ENCODE measurements at places on chromosomes 5 and 9.
A peak's percentile ranks its signal among the peaks of the same experiment; 100 is the strongest.

DNA sequence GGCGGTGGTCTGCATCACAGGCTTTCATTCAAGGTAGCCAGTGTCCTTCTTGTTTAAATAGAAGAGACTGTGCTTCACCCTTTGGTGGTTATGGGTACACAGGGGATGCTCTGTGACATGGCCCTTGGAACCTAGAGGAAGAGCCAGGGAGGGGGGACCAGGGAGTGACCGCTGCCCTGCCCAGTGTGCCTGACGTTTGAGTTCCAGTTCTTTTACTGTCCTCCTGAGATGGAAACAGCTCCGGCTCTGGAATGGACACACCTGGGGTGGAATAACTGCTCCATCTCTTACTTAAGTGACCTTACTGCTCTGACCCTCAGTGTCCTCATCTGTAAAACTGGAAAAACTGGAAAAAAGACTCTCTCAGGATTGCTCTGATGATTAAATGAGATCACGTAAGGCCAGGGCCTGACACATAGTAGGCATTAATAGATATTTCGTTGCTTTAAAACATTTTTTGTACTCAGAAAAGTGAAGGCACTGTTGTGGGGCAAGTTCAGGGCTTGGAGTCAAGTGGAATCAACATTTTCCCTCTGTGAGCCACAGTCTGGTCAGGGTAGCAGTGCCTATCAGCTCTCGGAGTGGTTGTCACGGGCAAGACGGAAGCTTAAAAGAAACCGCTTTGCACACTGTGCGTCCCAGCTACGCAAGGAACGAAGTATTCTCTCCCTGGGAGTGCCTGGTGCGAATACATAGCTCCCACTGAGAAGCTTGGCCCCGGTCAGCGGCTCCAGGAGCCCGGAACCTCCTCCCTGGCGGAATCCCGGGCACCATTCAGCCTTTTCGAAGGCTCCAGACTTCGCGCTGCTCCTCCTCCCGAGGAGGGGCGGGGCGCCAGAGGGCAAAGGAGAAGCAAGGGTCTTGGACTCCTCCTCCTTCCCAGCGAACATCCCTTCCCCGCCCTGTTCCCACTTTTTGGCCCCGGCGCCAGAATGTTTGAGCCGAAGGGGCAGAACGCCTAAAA is 5.8 kb downstream of the POU4F3 start:
- no peak for DNase-seq

DNA sequence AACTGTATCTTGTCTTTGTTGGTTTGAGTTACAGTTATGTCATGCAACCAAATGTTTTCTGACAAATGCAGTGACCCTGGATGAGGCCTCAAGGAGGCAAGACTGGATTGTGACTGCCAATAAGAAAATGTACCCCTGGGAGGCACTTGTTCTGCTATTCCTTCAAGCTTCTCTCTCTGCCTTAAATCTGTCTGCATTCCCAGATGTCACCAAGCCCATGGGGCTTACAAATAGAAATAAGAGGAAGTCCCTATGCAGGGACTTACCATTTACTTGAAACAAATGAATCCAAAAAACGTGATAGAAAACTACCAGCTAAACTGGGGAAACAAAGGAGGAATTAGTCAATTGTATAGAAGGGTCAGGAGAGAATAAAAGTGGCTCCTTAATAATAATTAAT is 8.2 kb upstream of the PARP8 start:
- DNase-seq = no peak

DNA sequence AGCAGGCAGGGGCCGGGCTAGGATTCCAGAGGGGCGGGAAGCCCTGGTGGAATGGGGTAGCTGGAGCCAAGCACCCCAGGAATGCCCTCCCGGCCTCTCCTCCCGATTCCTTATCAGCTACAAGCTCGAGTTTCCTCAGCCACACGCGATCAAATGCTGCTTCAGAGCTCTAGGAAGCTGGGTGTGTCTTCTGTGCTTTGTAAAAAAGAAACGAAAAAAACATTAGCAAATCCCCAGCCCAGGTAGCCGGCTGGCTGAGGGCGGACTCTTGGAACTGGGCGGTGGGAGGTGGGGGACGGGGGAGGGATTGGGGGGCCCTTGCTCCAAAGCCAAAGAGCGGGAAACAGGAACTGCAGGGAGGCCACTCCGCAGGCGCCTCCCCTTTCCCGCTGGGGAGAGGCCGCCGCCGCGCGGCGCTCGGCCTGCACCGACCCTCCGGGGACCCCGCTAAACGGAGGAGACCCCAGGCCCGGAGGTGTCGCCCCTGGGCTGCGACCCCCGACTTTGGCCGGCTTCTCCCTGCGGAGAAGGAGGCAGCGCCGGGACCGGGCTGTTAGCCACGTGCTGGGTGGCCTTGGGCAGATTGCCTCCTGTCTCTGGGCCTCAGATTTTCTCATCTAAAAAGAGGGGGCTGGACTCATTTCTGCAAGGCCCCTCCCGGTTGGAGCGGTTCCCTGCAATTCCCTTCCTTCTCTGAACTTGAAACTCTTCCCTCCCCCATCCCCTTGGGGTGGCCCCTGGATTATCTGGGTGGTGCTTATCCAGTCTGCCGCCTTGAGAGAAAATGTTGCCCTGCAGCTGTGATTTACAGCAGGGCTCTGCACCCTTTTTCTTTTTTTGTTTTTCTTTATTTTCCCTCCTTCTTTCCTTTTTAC is 40.9 kb upstream of the FABP6 start:
- no peak for DNase-seq

GRCh38 chr5:35785601-35786085 is 71.0 kb upstream of the IL7R start:
- DNase-seq = no peak

- DNase-seq = no peak
Measured at GRCh38 chr5:111143910-111144309, 51.8 kb downstream of the WDR36 start.

GRCh38 chr5:6745706-6746222 is 32.5 kb downstream of the TENT4A start:
- no peak for DNase-seq

GRCh38 chr5:154603953-154604679 is 126.1 kb upstream of the HAND1 start:
- no peak for DNase-seq

GRCh38 chr9:27003426-27004077 is 1.9 kb downstream of the LRRC19 start:
- no peak for DNase-seq

DNA sequence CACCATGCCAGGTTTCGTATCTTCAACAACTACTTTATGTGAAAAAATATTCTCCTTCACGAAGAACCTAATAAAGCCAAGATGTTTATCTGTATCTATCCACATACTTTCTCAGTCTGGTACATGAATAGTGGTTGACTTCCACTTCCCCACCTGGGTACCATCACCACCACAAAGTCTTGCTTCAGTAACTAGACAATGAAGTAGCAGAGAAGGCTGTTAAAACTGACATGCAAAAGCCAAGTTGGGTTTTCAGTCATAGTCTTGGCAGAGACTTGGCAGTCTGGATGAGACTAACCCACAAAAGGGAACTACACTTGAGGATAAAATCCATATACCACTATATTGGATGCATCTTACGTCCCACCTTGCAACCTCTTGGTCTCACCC is 5.0 kb downstream of the P4HA2 start:
- DNase-seq = no peak

GRCh38 chr9:133460405-133461175 is 812 bp downstream of the CACFD1 start:
- DNase-seq = no peak

- no peak for DNase-seq
Measured at GRCh38 chr9:137317021-137317717, 15.1 kb upstream of the NRARP start.

DNA sequence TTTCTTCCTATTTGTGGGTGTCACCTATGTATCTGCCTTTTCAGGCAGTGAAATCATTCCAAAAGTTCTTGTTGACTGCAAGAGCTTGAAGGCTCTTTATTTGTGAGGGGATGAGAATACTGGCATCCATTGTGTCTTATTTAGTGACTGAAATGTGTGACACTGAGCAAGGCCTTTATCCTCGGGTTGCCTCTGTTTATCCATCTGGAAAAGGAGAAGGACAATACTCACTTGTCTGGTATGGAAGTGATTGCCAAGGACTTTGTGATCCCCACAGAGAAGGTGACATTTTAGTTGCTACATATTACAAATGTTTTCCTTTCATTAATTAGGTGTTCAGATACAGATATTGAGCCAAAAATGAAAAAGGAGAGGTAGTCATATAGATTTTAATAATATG is 80.2 kb downstream of the ARRDC3 start:
- no peak for DNase-seq

DNA sequence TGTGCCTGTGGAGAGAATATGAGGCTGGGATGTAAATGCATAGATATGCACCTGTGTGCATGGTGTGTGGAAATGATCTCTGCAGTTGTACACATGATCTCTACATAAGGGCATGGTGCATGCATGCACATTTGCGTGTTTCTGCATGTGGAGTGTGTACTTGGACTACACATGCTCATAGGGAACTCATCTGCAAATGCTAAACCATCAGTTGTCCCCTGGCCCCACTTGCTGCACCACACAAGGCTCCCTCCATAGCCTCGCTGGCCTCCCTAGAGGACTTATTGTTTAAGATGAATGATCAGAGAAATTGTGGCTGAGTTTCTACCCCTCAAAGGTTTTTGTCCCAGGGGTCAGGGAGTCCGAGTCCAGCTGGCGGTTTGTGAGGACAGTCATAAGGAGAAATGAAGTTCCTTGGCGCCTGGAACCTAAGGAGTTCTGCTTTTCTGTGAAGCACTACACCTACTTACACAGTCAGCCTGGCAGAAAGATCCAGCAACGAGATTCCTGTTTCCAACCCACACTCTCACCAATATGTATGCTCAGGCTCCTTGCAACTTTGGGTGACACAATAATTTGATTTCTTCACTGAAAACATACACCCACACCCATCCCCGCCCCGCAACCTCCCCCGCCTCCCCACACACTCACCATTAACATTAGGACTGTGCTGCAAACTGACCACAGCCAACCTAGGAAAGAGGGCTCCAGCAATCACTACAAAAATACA is 79.9 kb upstream of the CPEB4 start:
- DNase-seq = no peak

- no peak for DNase-seq
Measured at GRCh38 chr9:98518556-98518955, 190.2 kb downstream of the GABBR2 start.

GRCh38 chr9:93645149-93645889 is 68.9 kb downstream of the PHF2 start:
- no peak for DNase-seq

- no peak for DNase-seq
Measured at GRCh38 chr5:179769796-179770195, 24.0 kb upstream of the LTC4S start.

DNA sequence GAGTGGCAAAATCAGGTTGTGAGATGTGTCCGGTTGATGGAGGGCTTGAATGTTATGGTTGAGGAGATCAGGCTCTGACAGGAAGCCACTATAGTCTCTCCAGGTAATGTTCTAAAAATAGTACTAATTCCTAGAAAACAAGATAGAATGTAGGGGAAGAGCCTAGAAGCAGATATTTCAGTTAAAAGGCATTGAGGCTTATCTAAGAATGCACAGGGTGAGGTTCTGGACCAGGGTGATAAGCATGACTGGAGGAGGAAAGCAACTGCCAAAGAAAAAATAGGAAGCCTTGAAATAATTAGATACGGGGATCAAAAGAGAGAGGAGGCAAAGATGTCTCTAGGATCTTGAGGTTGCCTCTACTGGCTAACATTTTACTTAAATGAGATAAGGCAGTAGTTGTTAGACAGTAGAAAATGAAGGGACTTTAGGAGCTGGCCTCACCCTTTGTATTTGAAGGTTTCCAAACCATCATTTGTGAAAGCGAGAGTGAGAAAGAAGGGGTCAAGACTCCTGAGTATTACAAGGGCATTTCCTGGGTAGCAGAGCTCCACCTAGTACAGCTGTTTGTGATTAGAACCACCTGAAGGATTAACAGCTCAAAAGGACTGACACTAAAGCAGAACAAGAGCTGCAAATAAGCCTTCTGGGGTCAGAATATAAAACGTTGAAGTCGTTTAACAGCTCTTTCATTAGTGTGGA is 15.4 kb upstream of the ARL15 start:
- no peak for DNase-seq

- DNase-seq = no peak
Measured at GRCh38 chr5:169369130-169369529, 68.2 kb upstream of the SLIT3 start.

DNA sequence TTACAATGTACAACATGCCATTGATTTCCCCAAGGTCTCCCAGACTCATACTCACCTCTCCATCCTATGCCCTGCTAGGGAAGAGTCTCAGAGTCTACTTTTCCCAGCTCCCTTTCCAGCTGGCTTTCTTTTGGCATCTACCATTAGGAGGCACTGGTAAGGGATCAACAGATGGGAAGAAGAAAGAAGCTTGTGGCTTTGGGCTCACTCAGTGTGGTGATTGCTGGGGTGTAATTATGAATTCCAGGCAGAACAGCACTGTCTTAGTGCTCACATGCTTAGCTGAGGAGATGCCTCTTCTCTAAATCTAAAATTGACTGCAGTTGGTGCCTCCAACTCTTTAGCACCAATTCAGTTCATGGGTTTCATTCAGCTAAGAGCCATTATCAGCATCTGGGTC is 330.0 kb downstream of the PSAT1 start:
- no peak for DNase-seq

GRCh38 chr9:133252301-133253020 is 22.5 kb downstream of the ABO start:
- DNase-seq = no peak

- DNase-seq = no peak
Measured at GRCh38 chr5:3994628-3995027, 399.0 kb downstream of the IRX1 start.

DNA sequence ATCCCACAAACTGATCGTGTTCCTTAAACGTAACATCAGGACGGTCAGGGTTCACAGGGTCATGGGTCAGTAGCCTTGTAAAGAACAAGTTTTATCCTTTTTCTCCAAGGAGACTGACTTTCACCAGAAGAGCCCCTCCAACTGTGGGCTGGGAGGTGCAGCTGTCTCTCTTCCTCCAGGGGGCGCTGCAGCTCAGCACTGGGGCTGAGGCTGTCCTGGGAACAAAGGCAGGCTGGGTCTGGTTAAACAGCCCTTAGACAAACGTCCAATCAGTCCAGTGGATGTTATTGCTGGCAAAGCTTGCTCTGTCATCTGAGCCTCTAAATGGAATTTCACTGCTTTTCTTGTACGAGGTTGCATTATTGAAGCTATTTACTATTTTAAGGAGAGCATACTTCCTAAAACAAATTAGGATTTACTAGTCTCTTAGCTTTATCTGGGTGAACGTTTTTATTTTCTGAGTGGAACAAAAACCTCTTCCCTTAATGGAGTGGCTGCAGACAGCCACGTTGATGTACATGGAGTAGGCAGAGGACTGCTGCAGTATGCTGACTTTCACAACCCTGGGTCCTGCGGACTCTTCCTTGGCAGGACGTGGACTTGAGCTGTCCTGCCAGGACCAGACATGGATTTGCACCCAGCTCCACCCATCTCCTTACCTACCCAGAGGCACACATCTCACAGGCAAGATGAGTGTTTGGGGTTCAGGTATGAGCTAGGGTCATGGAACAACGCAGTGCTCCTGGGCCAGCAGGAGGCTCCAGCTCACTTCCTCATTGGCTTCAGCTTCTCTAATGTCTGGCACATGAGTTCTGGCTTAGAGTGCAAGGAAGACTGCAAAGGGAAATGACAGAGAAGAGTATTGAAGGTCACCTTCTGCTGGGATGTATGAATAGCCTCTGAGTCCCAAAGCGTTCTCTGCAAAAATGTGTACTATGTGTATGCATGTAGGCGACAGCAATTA is 7.8 kb downstream of the EXOSC2 start:
- DNase-seq = peak; percentile 58

GRCh38 chr9:15386465-15386864 is 36.2 kb upstream of the SNAPC3 start:
- DNase-seq = no peak

- DNase-seq = no peak
Measured at GRCh38 chr9:113350107-113350661, 843 bp downstream of the BSPRY start.

GRCh38 chr5:113378514-113378913 is 56.3 kb downstream of the TSSK1B start:
- DNase-seq = no peak

Measured in central memory CD8-positive, alpha-beta T cell (primary cell).